ENCODE measurements at places on chromosomes 6 and 20.

GRCh38 chr6:141050471-141050870 lies 1082.3 kb upstream of the GJE1 start:
- H3K4me1 ChIP-seq: no peaks in the 10 kb centered on the region
- H3K27me3 ChIP-seq: no peaks in the 10 kb centered on the region
- DNase-seq: no peak
- H3K36me3 ChIP-seq: no peaks in the 10 kb centered on the region
- H3K4me3 ChIP-seq: no peak overlapping the region

GRCh38 chr6:13417954-13418353 lies 69.4 kb downstream of the GFOD1 start:
- H3K36me3 ChIP-seq: peaks cover 15% of the 10 kb centered on the region
- no peak for DNase-seq
- H3K27me3 ChIP-seq: no peaks in the 10 kb centered on the region
- no peak overlapping the region for H3K4me3 ChIP-seq
- H3K4me1 ChIP-seq: peaks cover 26% of the 10 kb centered on the region

- peaks cover 2% of the 10 kb centered on the region for H3K27me3 ChIP-seq
- no peak overlapping the region for H3K4me3 ChIP-seq
- DNase-seq: peak; percentile 40
- peaks cover 49% of the 10 kb centered on the region for H3K4me1 ChIP-seq
- peak overlapping the region; percentile 66 for H3K27ac ChIP-seq
These were observed 36.6 kb downstream of the MTRES1 start for GRCh38 chr6:107064579-107065065.

GRCh38 chr6:52731719-52732118 lies 31.6 kb downstream of the GSTA2 start:
- H3K27ac ChIP-seq: no peak overlapping the region
- DNase-seq: no peak
- no peaks in the 10 kb centered on the region for H3K4me1 ChIP-seq
- H3K36me3 ChIP-seq: no peaks in the 10 kb centered on the region
- H3K27me3 ChIP-seq: no peaks in the 10 kb centered on the region

DNA sequence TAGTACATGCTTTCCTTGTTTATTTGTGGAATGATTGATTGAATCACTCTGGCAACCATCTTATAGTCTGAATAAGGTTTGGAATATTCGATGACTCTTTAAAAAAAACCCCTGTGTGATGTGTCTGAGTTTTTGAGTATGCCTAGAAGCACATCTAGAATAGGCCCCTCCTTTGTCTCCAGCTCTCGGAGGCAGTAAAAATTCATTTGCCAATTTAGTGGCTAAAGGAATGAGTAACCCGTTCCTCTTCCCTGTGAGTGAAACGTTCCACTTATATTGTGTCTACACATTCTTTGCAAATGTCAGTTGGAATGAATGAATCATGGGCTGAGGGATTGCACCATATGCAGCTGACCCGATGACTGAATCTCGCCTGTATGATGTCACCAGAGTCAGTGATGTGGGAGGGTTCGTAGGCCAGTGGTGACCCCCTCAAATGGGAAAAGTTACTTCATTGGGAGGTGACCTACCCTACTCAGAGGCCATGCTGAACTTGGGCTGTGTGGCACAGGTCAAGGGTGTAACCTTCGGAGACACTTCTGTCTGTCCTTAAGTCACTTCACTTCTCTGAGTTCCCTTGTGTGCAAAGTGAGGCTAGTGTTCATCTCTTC lies 21.6 kb downstream of the MOCS3 start:
- peaks cover 2% of the 10 kb centered on the region for H3K36me3 ChIP-seq
- peak overlapping the region; percentile 95 for H3K27ac ChIP-seq
- peaks cover 33% of the 10 kb centered on the region for H3K4me1 ChIP-seq
- peak; percentile 68 for DNase-seq
- H3K4me3 ChIP-seq: peak overlapping the region; percentile 37
- peaks cover 44% of the 10 kb centered on the region for H3K27me3 ChIP-seq

- no peak overlapping the region for H3K27ac ChIP-seq
- H3K4me3 ChIP-seq: no peak overlapping the region
- H3K4me1 ChIP-seq: no peaks in the 10 kb centered on the region
- no peak for DNase-seq
- H3K36me3 ChIP-seq: no peaks in the 10 kb centered on the region
These were observed 40.9 kb upstream of the PKIB start for GRCh38 chr6:122569230-122569771.

- no peaks in the 10 kb centered on the region for H3K36me3 ChIP-seq
- H3K4me3 ChIP-seq: no peak overlapping the region
- peaks cover 5% of the 10 kb centered on the region for H3K27me3 ChIP-seq
- no peak for DNase-seq
These were observed 17.8 kb downstream of the ARMC12 start for GRCh38 chr6:35754452-35755277.

- H3K36me3 ChIP-seq: peaks cover 2% of the 10 kb centered on the region
- H3K27ac ChIP-seq: peak overlapping the region; percentile 69
- H3K4me3 ChIP-seq: peak overlapping the region; percentile 83
- H3K27me3 ChIP-seq: peaks cover 5% of the 10 kb centered on the region
- peaks cover 21% of the 10 kb centered on the region for H3K4me1 ChIP-seq
- DNase-seq: peak; percentile 20
These were observed 548 bp downstream of the AGPAT4 start for GRCh38 chr6:161273274-161273751.

- no peaks in the 10 kb centered on the region for H3K4me1 ChIP-seq
- no peak overlapping the region for H3K4me3 ChIP-seq
- H3K27me3 ChIP-seq: peaks cover 15% of the 10 kb centered on the region
- DNase-seq: peak; percentile 67
- H3K27ac ChIP-seq: no peak overlapping the region
These were observed 121.8 kb downstream of the SASH1 start for GRCh38 chr6:148464319-148465010.

DNA sequence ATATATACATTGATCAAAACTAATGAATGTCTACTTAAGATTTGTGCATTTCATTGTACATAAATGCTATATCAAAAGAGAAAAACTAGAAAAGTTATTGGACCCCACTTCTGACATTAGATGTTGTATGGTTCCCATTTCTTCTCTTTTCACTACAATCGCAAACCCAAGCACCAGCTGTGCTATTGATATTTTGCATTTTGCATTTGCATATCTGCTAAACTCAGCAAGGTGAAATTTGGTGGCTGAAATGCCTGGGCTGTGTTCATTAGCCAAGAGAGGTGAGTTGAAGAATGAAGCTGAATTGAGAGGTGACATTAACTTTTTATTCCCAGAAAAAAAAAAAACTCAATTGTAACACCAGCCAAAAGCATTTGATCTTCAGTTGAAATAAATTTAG lies 232.1 kb upstream of the TENT5A start:
- H3K4me1 ChIP-seq: no peaks in the 10 kb centered on the region
- no peaks in the 10 kb centered on the region for H3K36me3 ChIP-seq
- no peak overlapping the region for H3K4me3 ChIP-seq

DNA sequence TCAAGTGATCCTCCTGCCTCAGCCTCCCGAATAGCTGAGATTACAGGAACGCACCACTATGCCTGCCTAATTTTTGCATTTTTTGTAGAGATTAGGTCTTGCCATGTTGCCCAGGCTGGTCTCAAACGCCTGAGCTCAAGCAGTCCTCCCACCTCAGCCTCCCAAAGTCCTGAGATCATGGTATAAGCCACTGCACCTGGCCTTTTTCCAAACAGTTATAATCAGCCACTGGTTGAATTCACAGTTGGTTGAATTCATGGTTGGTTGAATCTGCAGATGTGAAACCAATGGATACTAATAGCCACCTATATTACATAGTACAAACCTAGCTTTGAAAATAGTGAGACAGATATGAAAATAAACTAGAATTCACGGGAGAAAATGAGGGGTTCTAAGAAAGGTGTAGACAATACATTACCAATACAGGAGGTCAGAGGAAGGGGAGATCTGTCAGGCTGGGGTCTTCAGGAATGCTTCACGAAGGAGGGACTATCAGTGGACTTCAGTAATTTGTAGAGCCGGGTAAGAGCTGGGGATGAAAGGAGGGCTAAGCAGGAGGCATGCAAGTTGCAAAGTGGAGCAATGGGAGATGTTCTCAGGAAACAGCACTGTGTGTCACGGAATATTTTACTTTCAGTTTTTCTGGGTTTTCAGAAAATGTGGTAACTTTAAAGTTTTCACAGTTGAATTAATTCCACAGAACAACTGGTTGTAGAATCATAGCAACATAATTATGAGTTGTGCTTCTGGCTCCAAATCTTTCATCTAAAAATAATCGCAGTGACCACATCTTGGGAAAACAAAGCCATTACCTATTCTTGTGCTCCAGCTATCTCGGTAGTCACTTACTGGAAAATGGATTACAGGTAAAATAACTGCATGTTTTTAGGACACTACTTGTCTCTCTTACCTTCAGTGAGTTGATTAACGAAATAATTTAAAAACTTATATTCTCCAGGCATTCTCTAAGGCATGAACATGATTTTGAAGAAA lies 12.9 kb upstream of the CEP85L start:
- peak overlapping the region; percentile 89 for H3K27ac ChIP-seq
- no peaks in the 10 kb centered on the region for H3K27me3 ChIP-seq
- H3K4me1 ChIP-seq: peaks cover 88% of the 10 kb centered on the region
- H3K36me3 ChIP-seq: peaks cover 21% of the 10 kb centered on the region
- no peak for DNase-seq

GRCh38 chr6:136333824-136334464 lies 44.3 kb upstream of the BCLAF1 start:
- H3K27me3 ChIP-seq: no peaks in the 10 kb centered on the region
- no peaks in the 10 kb centered on the region for H3K36me3 ChIP-seq
- DNase-seq: no peak
- H3K27ac ChIP-seq: no peak overlapping the region

- no peak overlapping the region for H3K4me3 ChIP-seq
- peaks cover 9% of the 10 kb centered on the region for H3K27me3 ChIP-seq
- DNase-seq: no peak
These were observed 218.1 kb downstream of the TSHZ2 start for GRCh38 chr20:53190225-53190624.

GRCh38 chr20:33400812-33401183 lies 521 bp downstream of the CDK5RAP1 start:
- peaks cover 39% of the 10 kb centered on the region for H3K4me1 ChIP-seq
- no peak overlapping the region for H3K27ac ChIP-seq
- no peaks in the 10 kb centered on the region for H3K27me3 ChIP-seq
- no peak for DNase-seq
- H3K4me3 ChIP-seq: peak overlapping the region; percentile 89
- H3K36me3 ChIP-seq: peaks cover 11% of the 10 kb centered on the region

DNA sequence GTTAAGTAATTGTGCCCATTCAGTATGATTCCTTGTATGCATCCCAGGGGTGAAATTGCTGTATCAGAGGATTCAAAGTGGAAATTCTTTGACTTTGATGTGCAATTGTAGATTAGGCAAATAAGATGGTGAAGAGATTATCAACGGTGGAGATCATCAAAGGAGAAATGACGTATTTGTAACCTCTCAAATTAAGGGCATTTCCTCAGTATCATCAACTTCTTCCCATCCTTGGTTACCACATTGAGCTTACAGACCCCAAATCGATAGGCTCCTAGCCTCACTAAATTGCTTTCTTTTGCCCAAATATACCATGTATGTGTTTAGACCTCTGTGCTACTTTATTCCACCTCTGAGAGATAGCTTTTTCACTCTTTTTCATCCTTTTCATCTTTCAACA lies 213.1 kb upstream of the ZFP64 start:
- H3K4me1 ChIP-seq: peaks cover 59% of the 10 kb centered on the region
- no peaks in the 10 kb centered on the region for H3K27me3 ChIP-seq
- no peaks in the 10 kb centered on the region for H3K36me3 ChIP-seq
- no peak for DNase-seq
- H3K27ac ChIP-seq: peak overlapping the region; percentile 70

DNA sequence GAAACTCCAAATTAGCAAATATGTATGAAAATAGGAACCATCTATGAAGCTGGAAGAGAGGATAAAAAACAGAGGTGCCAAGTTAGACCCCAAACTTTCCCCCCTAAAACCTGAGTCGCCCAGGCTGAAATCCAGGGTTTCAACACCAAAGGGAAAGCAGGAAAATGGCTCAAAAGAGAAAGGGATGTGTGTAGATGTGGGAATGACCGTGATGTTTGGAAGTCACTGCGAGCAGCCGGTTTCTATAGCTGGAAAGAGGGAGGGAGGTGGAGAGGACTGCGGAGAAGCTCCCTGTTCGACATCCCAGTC lies 4.5 kb downstream of the RING1 start:
- H3K27ac ChIP-seq: no peak overlapping the region
- peaks cover 38% of the 10 kb centered on the region for H3K4me1 ChIP-seq
- peaks cover 8% of the 10 kb centered on the region for H3K27me3 ChIP-seq
- H3K4me3 ChIP-seq: peak overlapping the region; percentile 78
- no peak for DNase-seq

- H3K27ac ChIP-seq: no peak overlapping the region
- H3K4me1 ChIP-seq: peaks cover 24% of the 10 kb centered on the region
- H3K36me3 ChIP-seq: no peaks in the 10 kb centered on the region
- DNase-seq: no peak
These were observed 18.1 kb upstream of the SNRPB2 start for GRCh38 chr20:16711661-16712258.

DNA sequence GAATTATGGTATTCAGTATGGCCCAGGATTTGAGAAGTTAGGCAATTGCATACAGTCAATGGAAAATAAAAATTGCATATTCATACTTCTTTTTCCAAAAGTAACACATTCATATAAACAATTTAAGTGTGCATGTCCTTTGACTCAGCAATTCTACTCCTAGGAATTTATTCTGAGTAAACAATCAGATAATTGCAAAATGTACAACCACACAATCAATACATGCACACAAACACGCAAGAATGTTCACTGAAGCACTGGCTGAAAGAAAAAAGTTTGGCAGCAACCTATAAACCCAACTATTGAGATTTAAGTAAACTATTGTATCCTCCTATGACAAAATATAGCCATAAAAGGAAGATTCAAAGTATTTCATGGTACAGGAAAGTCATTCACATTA lies 1.6 kb downstream of the CYP39A1 start:
- H3K4me1 ChIP-seq: peaks cover 21% of the 10 kb centered on the region
- H3K27me3 ChIP-seq: peaks cover 55% of the 10 kb centered on the region
- H3K27ac ChIP-seq: no peak overlapping the region
- no peaks in the 10 kb centered on the region for H3K36me3 ChIP-seq

DNA sequence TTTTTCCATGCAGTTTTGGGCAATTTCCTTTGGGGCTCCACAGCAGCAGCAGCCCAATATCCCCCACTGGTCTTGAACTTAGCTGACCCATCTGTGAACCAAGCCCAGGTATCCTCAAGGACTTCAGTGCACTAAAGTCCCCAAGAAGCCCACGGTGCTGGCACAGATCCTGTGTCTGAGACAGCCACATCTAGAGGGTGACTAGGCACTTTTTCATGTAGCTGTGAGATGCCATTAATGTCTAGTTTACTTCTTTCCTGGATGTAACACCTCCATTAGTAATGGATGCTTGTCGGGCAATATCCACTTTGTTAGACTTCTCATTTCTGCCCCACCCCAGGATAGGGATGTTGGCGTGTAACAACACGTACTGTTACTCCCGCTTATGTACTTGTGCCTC lies 176.2 kb upstream of the PROKR2 start:
- DNase-seq: no peak

GRCh38 chr6:76043690-76044089 lies 28.8 kb downstream of the IMPG1 start:
- H3K4me3 ChIP-seq: no peak overlapping the region
- DNase-seq: no peak
- no peaks in the 10 kb centered on the region for H3K36me3 ChIP-seq
- no peaks in the 10 kb centered on the region for H3K4me1 ChIP-seq
- no peak overlapping the region for H3K27ac ChIP-seq

GRCh38 chr6:159916752-159917151 lies 26.0 kb downstream of the MAS1 start:
- no peak overlapping the region for H3K4me3 ChIP-seq
- H3K36me3 ChIP-seq: no peaks in the 10 kb centered on the region
- H3K27ac ChIP-seq: no peak overlapping the region
- H3K4me1 ChIP-seq: peaks cover 11% of the 10 kb centered on the region
- peaks cover 5% of the 10 kb centered on the region for H3K27me3 ChIP-seq
- DNase-seq: no peak

GRCh38 chr6:2760882-2761842 lies 4.0 kb upstream of the WRNIP1 start:
- H3K4me1 ChIP-seq: peaks cover 24% of the 10 kb centered on the region
- peak overlapping the region; percentile 29 for H3K27ac ChIP-seq
- peaks cover 2% of the 10 kb centered on the region for H3K27me3 ChIP-seq
- no peaks in the 10 kb centered on the region for H3K36me3 ChIP-seq
